IMR-90 (cell line): ENCODE measurements at places on chromosomes 16 and 17. TPM values are rescaled to one million over a fixed set of nuclear protein-coding genes. Genes with fewer than 3 reads are reported as not detected.

DNA sequence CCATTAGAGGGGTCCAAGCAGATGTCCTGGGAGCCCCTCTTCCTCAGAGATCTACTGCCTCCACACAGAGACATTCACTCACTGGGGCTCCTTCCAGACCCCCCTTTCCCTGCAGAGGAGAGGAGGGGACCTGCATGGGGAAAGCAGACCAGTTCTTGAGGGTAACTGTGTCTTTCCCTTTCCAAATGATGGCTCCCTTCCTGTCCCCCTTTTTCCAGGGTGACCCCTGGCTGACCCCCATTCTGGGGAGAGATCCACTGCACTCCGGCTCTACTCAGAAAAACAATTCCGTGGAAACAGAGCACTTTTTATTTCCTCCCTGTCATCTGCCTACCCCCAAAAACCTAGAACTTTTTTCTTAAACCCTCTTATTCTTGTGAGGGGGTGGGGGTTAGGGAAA is 6.4 kb downstream of the CACNA1G start:
- DNase-seq, result no peak
- peaks cover 5% of the 10 kb centered on the region; the same call in 1 of the 2 replicates for H3K4me1 ChIP-seq
- H3K4me3 ChIP-seq, result no peak overlapping the region
- H3K27me3 ChIP-seq, result peaks cover 81% of the 10 kb centered on the region

- H3K27me3 ChIP-seq, result no peaks in the 10 kb centered on the region
- no peak overlapping the region for H3K4me3 ChIP-seq
- no peaks in the 10 kb centered on the region for H3K36me3 ChIP-seq
- H3K27ac ChIP-seq, result no peak overlapping the region
- no peaks in the 10 kb centered on the region for H3K4me1 ChIP-seq
Measured at GRCh38 chr17:30716461-30717290, 107.8 kb downstream of the CRLF3 start.

DNA sequence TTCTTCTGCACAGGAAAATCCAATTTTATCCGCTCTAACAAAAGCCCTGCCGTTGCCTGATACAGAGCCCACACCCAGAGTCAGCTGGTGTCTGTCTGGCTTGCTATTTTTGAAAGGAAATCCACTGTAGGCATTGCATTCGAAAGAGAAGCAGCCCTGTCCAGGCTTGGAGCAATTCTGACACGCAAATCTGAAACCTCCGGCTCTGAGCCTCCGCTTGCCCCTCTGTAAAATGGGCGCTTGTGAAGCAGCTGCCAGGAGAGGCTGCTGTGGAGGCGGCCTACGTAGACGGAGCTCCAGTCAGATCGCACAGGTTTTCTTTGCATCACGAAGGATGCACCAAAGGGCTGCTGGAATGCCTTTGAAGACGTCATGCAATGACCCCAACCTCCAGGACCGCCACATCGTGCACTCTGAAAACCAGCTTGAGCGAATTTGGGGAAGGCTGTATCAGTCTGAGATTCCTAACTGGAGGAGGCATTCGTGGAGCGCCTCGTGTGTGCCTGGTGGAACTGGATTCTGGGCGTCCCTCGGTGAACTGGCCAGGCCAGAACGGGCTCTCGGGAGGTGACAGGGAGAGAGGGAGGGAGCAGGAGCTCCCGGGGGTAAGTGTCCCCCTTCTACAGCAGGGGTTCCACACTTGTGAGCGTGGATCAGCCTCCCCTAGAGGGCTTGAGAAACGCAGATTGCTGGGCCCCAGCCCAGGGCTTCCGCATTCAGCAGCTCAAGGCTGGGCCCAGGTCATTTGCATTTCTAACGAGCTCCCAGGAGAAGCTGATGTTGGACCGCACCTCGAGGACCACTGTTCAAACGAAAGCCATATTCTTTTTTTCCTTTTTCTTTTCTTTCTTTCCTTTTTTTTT is 215.5 kb downstream of the MRTFB start:
- no peak overlapping the region for H3K27ac ChIP-seq
- H3K4me1 ChIP-seq, result no peaks in the 10 kb centered on the region
- H3K27me3 ChIP-seq, result peaks cover 3% of the 10 kb centered on the region; the same call in 1 of the 2 replicates

The NME2 gene
- polyA plus RNA-seq, result 912 and 1,059 TPM in 2 replicates

GRCh38 chr17:72754513-72754912 is 338.0 kb downstream of the SLC39A11 start:
- H3K27me3 ChIP-seq, result no peaks in the 10 kb centered on the region
- no peak overlapping the region for H3K4me3 ChIP-seq
- no peak overlapping the region for H3K27ac ChIP-seq
- no peaks in the 10 kb centered on the region for H3K4me1 ChIP-seq

DNA sequence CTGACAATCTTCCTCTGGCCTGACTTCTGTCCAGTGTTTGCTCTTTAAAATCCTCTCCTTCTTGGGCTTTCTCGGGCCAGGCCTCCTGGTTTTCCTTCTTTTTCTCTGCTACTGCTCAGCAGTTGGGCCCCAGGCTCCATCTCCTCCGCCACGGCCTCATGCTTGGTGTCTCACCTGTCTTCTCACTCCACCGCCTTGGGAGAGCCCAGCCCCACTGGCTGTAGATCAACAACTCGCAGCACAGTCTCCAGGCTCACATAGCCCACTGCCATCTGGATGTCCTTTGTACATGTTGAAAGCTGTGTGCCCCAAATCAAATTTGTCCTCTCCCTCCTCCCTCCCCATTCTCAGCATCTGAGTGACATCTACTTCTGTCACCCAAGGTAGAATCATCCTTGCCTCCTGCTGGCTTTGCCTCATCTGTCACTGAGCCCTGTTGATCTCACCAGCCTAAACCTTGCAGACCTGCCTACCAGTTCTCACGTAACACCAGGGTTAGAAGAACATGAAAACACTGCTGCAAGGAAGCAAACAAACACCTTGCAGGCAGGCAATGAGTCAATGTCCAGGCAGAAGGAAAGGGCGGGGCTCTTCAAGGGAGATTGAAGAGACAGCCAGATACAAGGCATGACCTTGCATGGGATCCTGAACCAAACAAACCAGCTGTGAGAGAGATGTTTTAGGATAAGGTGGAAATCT is 103.2 kb upstream of the SMURF2 start:
- no peaks in the 10 kb centered on the region for H3K27me3 ChIP-seq
- no peak for DNase-seq
- no peak overlapping the region for H3K27ac ChIP-seq
- no peak overlapping the region for H3K4me3 ChIP-seq
- H3K4me1 ChIP-seq, result 0 out of 2 replicates have a peak, but pooled peaks cover 3% of the 10 kb centered on the region

The PPY gene
- not detected in 2 replicates for polyA plus RNA-seq

The ABCA8 gene
- 1.7 and 1.8 TPM in 2 replicates for polyA plus RNA-seq

GRCh38 chr16:10682604-10683003 is 12.1 kb downstream of the TEKT5 start:
- no peaks in the 10 kb centered on the region for H3K4me1 ChIP-seq
- peaks cover 6% of the 10 kb centered on the region for H3K27me3 ChIP-seq
- no peak for DNase-seq
- H3K4me3 ChIP-seq, result no peak overlapping the region
- H3K36me3 ChIP-seq, result no peaks in the 10 kb centered on the region

DNA sequence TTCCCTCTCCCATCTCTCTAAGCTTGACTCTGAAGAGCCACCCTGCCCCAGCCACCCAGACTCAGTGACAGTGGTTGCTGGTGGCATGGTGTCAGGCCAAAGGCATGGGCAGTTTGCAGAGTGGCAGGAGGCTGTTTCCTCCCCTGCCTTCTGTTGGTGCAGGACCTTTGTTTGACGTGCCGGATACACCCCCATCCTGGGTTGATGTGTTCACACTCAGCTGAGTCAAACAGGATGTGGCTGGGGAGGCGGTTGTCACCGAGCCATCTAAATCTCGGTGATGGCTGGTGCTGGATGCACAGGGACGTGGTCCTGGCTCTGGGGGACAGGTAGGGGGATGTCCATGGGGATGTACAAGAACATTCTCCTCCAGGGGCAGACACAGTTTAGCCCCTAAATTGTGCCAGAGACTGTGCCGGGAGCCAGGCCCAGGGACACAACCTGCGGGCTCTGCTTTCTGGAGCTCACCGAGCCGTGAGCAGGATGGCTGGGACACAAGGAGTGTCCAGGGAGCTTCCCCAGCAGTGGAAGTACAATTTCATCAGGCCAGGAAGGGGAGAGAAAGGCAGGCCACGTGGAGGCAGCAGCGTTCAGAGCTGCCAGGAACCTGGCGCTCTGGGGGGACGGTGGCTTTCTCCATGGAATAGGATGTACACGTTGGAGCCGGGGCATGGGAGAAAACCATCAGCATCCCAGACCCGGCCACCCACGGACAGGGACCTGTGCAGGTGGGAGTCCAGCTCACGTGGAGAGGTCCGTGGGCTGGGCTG is 264.2 kb downstream of the SEC14L1 start:
- H3K27ac ChIP-seq, result peak overlapping the region; percentile 86
- H3K4me3 ChIP-seq, result no peak overlapping the region
- peaks cover 65% of the 10 kb centered on the region for H3K4me1 ChIP-seq
- H3K36me3 ChIP-seq, result peaks cover 50% of the 10 kb centered on the region
- no peaks in the 10 kb centered on the region for H3K27me3 ChIP-seq

DNA sequence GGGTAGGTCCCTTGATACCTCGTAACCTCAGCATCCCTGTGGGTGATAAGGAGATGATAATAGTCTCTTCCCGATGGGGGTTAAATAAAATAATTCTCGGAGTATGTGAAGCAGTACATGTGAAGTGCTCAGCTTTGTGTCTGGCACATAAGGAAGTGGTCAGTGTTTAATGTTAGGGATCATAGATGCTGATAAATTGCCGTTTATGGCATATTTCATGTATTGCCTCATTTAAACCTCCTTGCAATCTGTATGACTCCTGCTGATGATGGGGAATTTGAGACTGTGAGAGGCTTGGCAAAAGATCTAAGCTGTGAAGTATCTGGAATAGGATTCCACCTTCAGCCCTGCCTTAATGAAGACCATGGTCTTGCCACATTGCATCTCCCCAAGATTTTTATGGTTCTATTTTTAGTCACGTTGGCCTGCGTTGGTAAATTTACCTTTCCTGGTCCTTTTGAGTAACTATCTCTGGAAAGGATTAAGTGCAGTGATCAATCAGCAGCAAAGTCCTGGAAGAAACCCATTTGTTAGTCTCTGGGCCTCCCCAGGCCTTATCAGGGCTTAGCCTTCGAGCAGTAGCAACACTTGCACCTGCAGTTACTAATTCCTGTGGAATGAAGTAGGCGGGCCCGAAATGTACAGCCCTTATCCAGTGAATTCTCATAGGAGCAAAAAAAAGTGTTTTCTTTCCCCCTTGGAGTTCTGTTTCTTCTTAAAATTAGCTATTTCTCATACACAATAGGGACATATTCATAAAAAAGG is 144.9 kb downstream of the WWOX start:
- H3K27me3 ChIP-seq, result no peaks in the 10 kb centered on the region
- no peak for DNase-seq

- H3K27ac ChIP-seq, result no peak overlapping the region
- no peaks in the 10 kb centered on the region for H3K36me3 ChIP-seq
Measured at GRCh38 chr17:71472809-71473789, 647.7 kb upstream of the SOX9 start.

DNA sequence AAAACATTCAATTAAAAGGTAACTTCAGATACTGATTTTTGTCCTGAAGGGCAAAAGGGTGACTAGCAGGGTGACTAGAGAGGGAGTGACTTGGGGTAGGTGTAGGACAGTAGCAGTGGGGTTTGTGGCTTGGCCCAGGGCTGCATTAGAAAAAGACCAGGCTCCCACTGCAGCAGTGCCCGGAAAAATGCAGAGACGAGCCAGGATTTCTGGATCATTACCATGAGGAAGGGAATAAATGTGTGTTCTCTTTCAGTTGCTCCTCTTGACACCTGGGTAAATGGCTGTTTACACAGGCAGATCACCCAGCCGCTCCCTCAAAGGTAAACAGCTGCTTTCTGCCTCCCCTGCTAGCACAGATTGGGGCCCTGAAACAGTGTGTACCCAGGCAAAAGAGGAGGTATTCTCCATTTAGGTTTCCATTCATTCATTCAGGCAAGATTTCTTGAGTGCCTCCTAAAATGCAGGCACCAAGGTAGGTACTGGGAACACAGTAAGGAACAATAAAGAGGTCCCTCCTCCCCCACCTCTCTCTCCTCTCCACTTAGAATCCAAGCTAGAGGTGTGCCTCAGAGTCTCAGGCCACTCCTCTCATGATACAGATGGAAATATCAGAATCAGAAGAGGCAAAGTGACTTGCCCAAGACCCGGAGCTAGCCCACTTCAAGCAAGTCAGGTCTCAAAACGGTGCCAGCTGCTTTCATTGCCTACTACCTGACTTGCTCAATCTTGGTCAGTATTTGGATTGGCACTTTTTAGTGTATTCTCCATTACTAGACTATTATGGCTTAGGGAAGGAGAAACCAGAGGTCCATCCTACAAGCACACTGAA is 15.2 kb upstream of the TOX3 start:
- DNase-seq, result no peak
- H3K27me3 ChIP-seq, result no peaks in the 10 kb centered on the region
- no peak overlapping the region for H3K27ac ChIP-seq

The TMEM92 gene
- polyA plus RNA-seq, result 0.86 and 1.7 TPM in 2 replicates

- H3K27me3 ChIP-seq, result no peaks in the 10 kb centered on the region
- no peaks in the 10 kb centered on the region for H3K36me3 ChIP-seq
- DNase-seq, result peak; percentile 88
- H3K27ac ChIP-seq, result peak overlapping the region; percentile 82; the same call in 1 of the 2 replicates
- H3K4me3 ChIP-seq, result no peak overlapping the region
Measured at GRCh38 chr17:45345554-45346215, 28.9 kb upstream of the MAP3K14 start.

The HEATR9 gene
- not detected in 2 replicates for polyA plus RNA-seq

The LPO gene
- not detected in 2 replicates for polyA plus RNA-seq

GRCh38 chr17:46013502-46014165 is 14.6 kb downstream of the STH start:
- DNase-seq, result peak; percentile 70
- H3K27ac ChIP-seq, result no peak overlapping the region
- peaks cover 11% of the 10 kb centered on the region for H3K4me1 ChIP-seq
- H3K4me3 ChIP-seq, result no peak overlapping the region
- H3K27me3 ChIP-seq, result peaks cover 4% of the 10 kb centered on the region; the same call in 1 of the 2 replicates
- no peaks in the 10 kb centered on the region for H3K36me3 ChIP-seq

GRCh38 chr17:52227926-52228325 is 69.4 kb upstream of the CA10 start:
- H3K27me3 ChIP-seq, result no peaks in the 10 kb centered on the region
- no peak for DNase-seq
- H3K4me3 ChIP-seq, result no peak overlapping the region
- no peak overlapping the region for H3K27ac ChIP-seq

GRCh38 chr17:83096401-83097224 is 17.2 kb downstream of the METRNL start:
- H3K4me3 ChIP-seq, result no peak overlapping the region
- H3K27ac ChIP-seq, result no peak overlapping the region
- peaks cover 46% of the 10 kb centered on the region for H3K36me3 ChIP-seq

- H3K36me3 ChIP-seq, result 0 out of 2 replicates have a peak, but pooled peaks cover under 1% of the 10 kb centered on the region
- H3K4me1 ChIP-seq, result no peaks in the 10 kb centered on the region
- no peak overlapping the region for H3K27ac ChIP-seq
- peak; percentile 23 for DNase-seq
Measured at GRCh38 chr16:58399718-58400633, 7.7 kb downstream of the GINS3 start.
